SHP77 (cell line): ENCODE measurements at places on chromosomes 3 and 15.
A peak's percentile ranks its signal among the peaks of the same experiment; 100 is the strongest.

DNA sequence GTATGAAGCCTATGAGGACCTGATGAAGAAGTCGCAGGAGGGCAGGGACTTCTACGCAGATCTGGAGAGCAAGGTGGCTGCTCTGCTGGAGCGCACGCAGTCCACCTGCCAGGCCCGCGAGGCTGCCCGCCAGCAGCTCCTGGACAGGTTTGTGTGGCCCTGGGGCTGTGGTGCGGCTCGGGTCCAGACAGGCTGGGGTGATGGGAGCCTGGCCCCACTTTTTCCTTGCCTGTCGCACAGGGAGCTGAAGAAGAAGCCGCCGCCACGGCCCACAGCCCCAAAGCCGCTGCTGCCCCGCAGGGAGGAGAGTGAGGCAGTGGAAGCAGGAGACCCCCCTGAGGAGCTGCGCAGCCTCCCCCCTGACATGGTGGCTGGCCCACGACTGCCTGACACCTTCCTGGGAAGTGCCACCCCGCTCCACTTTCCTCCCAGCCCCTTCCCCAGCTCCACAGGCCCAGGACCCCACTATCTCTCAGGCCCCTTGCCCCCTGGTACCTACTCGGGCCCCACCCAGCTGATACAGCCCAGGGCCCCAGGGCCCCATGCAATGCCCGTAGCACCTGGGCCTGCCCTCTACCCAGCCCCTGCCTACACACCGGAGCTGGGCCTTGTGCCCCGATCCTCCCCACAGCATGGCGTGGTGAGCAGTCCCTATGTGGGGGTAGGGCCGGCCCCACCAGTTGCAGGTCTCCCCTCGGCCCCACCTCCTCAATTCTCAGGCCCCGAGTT is 29.0 kb downstream of the PTPN23 start:
- no peak for DNase-seq

GRCh38 chr3:132231633-132232032 is 85.6 kb upstream of the ACP3 start:
- no peak for DNase-seq

DNA sequence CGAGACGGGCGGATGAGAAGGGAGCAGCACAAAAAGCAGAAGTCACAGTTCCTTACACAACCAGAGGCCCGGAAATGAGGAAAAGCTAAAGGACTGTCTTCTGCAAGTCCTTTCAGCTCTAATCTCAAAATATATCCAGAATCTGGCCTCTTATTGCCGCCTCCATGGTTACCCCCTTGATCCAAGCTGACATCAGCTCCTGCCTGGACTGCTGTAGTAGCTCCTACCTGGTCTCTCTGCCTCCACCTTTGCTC is 324.0 kb upstream of the ROPN1 start:
- no peak for DNase-seq

DNA sequence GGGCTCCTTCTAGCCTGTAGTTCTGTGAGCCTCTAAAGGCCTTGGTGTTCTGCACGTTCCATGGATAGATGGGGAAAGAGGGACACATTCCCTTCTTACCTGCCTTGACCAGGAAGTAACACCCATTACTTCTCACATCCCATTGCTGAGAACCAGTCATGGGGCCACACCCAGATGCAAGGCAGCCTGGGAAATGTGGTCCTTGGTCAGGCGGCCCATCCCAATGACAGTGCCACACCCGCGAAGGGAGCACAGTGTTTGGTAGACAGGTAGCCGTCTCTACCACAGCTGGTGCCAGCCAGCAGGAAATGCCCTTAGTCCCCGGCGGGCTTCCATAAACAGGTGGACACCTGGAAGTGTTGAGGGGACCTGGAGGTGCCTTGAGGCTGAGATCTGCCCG is 23.2 kb upstream of the LCTL start:
- no peak for DNase-seq

DNA sequence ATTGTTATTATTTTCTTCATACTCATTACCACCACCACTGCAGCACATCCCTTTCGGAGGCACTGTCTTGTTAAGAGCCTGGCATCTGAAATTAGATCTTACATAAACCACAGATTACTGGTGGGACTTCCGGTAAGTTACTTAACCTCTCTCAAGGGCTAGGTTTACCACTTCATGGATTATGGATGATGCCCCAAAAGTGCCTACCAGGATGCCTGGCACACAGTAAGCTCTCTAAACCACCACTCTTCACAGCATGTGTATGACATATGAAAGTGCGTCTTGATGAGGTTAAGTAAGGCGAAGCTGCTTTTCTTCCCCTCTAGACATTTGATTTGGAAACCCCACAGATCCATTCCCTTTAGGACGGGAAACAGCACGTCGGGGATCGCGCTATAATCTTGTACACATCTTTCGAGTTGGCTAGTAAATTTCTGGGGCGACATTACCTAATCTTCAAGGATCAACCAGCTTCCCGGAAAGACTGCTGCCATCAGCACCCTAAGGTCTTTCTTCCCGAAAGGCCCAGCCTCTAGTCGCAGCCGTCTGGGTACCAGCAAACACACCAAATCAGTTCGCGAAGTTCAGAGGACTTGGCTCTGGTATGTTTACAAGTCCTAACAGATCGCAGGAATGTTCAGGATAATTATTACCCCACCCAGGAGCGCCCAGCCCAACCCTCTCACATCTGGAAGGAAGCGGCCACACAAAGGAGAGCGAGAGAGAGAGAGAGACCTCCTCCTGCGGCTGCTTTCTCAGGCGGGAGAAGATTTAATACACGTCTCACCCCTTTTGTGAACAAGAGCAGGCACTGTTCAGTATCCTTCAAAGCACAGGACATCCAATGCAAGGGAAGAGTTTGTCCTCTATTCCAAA is 155.1 kb upstream of the FRMD4B start:
- no peak for DNase-seq

GRCh38 chr3:47016086-47016933 is 36.8 kb downstream of the NBEAL2 start:
- DNase-seq, result no peak

DNA sequence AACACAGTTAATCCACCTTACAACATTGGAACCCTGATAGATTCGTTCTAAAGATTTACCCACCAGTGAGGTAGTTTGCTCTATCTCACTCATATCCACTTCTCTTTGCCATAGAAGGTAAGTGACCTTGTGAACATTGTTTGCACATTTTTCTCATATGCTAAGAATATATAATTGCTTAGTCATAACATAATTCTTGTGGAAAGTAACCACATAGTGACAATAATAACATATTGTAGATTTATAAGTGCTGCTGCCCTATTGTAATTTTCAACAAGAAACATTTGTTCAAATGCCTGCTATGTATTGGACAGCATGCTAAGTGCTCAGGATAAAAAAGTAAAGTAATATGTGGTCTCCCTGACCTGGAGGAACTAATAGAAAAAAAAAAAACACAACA is 554.2 kb upstream of the KCNMB2 start:
- no peak for DNase-seq

- DNase-seq, result no peak
These were observed 627.1 kb upstream of the CCDC54 start for GRCh38 chr3:106750092-106750491.

DNA sequence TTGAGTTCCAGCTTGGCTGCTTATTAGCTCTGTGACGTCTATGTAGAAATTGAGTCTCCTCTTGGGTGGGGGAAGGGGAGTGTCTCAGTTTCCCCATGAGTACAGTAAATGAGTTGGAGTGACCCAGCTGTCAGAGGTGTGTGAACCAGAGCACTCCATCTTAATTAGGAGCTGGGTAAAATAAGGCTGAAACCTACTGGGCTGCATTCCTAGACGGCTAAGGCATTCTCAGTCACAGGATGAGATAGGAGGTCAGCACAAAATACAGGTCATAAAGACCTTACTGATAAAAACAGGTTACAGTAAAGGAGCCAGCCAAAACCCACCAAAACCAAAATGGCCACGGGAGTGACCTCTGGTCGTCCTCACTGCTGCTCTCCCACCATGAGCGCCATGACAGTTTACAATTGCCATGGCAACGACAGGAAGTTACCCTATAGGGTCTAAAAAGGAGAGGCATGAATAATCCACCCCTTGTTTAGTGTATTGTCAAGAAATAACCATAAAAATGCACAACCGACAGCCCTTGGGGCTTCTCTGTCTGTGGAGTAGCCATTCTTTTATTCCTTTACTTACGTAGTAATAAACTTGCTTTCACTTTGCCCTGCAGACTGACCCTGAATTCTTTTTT is 222.4 kb downstream of the CACNA2D3 start:
- no peak for DNase-seq

GRCh38 chr3:13022348-13023234 is 50.6 kb downstream of the IQSEC1 start:
- peak; percentile 54 for DNase-seq

DNA sequence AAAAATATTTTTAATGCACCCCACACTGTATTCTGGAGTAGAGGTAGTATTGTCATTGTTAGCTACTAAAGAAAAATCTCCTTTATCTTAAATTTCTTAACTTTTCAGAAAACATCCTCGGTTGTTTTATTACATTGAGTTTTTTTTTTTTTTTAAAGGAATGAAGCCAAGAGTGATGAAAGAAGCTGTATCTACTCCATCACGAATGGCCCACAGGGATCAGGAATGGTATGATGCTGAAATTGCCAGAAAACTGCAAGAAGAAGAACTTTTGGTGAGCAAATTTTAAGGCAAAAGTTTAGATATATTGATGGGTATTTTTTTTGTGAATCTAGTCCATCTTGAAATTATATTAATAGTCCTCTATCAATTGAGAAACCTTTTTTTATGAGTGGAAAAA is 49.7 kb upstream of the UTS2B start:
- no peak for DNase-seq

DNA sequence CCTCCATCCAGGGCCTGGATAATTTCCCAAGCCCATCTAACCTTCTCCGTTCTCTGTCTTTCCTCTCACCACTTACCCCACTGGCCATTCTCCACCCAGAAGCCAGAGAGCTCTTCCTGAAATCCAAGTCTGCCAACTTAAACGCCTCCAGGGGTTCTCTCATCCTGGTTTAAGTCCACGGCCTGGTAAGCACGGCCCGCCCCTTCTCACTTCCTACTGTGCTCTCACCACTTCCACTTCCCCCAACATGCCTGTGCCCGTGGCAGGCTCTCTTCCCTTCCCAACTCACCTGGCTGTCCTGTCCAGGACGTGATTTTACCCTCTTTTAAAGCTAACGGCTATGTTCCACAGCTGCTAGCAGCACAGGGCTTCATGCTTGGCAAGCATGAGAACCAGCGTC is 1.7 kb upstream of the CX3CR1 start:
- no peak for DNase-seq
